ENCODE measurements at places on chromosomes 16 and 17.
A peak's percentile ranks its signal among the peaks of the same experiment; 100 is the strongest.

DNA sequence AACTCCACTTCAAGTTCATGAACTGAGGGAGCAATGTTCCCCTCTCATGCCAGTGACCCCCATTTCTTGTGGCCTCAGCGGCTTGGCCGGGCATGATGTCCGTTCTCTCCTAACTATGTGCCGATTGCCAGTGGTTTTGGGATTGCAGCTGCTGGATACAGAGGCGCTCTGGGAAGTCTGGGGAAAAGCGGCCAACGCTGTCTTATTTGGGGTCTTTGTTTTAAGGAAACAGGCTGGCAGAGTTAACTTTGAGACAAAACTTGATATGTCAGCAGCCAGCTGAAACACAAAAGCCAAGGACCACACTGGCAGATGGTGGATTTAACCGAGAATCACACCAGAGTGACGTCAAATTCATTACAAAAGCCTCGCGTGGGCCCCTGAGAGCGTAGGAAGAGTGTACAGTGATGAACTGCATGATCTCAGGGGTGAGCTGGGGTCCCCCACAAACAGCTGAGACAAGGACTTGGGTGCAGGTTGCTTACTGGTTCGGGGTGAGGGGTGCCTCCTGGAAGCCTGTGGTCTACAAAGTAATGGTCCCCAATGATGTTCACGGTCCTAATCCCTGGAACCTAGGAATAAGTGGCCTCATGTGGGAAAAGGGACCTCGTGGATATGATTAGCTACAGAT is 180.4 kb downstream of the IRF8 start:
- no peak for DNase-seq

GRCh38 chr16:85146922-85147651 is 34.8 kb upstream of the CIBAR2 start:
- DNase-seq = no peak

GRCh38 chr16:1960665-1961630 is 1.6 kb downstream of the NDUFB10 start:
- no peak for DNase-seq

- no peak for DNase-seq
Observed at GRCh38 chr16:79653373-79653891, 52.9 kb upstream of the MAF start.

- peak; percentile 79 for DNase-seq
Observed at GRCh38 chr16:3182608-3183444, 5.2 kb upstream of the OR1F1 start.

DNA sequence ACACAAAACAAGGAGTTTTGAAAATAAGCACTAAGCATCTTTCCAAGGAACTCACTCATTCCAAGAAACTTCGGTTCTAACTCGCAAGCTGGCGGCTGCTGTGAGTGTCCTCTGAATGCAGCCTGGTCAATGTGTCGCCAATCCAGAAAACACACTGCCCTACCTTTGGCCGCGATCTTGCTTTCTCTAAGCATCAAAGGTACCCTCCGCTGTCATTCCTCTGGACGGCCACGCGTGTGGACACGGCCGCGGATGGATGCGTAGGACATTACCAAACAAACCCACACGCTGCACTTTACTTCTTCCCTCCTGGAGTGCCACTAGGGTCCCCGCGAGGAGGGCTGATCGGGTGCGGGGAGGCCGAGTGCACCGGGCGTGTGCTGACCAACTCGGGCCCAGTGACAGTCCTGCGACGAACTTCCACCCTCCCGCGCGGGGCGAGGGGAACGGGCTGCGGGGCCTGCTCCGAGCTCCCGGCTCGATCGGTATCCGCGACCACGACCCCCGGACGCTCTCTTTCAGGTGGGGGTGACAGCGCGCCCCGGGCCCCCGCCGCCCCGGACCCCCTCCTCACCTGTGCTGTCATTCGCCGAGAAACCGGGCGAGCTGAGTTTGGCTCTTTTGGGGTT is 1.1 kb downstream of the CREBBP start:
- no peak for DNase-seq

All from AG08396 (cell line).